ENCODE measurements at places on chromosomes 11 and 22.

DNA sequence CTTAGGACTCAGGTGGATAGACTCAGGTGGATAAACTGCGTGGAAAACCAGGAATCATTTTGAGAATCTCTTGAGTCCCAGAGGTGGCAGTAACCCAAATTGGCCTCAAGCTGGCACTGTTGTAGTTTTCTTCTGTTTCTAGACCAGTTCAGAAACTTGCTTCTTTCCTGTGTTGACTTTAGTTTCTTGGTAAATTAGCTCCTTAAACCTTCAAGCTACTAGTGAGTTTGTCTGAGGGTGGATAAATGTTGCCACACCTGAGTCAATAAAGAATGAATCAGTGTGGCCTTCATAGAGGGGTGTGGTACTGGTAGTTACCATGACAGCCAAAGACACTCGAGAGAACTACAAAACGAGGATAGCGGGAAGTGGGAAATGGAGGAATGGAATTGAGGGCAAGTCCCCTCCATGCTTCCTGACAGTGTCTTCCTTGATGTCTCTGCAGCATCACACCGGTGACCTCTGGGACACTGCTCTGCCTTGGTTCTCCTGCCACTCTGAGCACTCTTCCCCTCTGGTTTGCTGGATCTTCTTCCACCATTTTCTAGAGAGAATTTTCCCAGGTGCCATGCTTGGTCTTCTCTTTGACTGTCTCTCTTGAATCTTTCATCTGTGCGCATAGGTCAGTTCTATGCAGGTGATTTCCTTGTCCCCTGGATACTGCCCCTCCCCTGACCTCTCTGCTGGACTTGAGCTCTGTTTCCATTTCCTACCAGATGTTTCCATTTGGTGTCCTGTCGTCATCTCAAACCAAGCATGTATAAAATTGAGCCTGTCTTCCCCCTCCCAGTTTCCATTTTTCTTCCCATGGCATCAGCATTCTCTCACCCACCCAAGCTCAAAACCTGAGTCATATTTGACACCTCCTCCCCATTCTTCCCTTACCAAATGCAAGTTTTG, 7.2 kb downstream of the POLD4 start:
- peak; percentile 23 for DNase-seq

- peak; percentile 35 for DNase-seq
Observed at GRCh38 chr11:43735961-43736360, 55.4 kb downstream of the HSD17B12 start.

DNA sequence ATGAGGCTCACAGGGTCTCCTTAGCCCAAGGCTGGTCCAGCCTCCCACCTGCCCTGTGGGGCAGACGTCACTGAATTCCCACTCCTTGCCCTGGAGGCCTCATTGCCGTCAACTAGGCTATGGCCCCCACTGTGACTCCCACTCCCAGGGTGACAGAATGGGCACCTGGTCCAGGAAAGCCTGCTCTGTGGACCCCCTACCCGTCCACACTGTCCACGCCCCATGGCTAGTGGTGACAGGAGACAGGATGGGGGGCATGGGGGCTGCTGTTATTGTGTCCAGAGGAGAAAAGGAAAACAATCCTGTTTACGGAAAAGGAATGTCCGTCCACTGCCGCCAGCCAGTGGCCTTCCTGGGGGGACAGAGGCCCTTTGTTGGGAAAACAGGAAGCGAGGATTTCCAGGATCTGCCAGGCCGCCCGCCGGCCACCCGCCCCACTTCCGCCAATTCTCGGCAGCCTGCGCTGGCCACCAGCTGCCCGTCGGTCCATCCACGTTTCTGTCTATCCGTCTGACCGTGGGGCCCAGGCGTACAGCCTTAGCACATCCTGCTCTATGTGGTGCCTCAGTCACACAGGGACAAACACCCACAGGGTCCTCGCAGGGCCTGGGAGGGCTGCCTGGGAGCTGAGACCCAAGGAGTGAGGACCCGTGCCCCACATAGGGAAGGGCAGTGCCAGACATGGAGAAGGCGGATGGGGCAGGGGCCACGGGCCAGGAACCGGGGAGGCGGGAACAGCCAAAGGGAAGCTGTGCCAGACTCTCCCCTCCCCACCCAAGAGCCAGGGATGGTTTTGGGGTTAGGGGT, 19.5 kb downstream of the CRELD2 start:
- no peak for DNase-seq

DNA sequence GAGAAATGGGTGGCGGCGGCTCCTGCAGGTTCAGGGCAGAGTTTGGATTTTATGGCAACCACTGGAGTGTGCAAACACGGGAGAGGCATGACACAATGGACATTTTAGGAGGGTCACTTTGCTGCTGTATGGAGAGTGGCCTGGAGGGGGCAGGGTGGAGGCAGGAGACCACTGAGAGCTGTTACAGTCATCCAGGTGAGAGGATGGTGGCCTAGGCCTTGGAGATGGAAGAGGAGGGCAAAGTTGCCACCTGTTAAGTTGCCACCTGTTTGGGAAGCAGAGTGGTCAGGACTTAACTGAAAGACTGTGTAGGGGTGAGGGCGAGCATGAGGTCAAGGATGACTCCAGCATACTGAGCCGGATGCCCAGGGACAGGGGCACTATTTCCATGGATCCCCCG, 2.3 kb upstream of the RAD9A start:
- no peak for DNase-seq

DNA sequence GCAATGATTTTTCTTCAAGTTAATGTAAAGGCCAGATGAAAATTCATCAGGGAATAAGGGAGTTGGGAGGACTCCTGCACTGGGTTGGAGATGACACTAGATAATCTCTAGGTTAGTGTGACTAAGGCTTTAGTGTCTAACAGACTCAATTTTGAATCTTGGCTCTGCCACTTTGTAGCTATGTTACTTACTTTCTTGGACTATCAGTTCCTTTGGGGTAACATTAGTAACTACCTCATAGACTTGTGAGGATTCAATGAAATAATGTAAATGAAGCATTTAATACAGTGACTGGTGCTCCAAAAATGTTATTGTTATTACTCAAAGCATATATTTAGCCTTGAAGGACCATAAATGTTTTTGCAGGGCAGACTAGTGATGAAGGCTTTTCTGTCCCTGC, 9.6 kb upstream of the CCDC89 start:
- no peak for DNase-seq

DNA sequence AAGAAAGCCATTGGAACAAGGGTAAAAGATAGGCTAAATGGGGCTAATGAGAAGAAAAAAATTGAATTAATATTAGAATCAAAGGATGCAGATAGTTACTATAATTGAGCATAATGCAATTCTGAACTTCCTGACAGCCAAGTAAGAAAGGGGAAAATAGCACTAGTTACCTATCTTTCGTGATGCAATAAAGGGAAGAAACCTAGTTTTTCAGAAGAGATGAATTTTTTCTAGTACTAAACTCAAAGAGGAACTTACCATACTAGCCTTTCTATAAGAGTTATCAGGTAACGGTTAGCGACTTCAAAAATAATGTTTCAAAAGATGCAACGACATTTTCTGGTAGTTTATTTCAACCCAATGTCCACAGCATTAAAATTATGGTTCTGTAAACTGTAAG, 8.8 kb upstream of the WT1 start:
- DNase-seq, result no peak

DNA sequence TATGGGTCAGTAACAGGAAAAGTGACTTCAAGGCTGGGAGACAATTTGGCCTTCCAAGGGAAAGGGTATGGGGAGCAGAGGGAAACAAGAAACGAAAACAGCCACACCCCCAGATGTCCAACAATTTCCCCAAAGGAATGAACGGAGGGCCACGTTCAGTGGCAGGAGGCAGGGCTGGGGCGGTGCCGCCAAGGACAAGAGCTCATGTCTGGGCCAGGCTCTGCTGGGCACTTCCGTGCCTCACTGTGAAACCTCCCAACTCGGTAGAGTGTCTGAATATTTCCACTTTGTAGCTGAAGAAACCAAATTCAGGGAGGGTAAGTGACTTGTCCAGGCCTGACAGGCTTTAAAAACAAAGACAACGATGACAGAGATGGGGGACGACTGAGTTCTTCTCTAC, 11.9 kb downstream of the IFT27 start:
- no peak for DNase-seq

GRCh38 chr11:120334894-120335462, 1.2 kb upstream of the ARHGEF12 start:
- DNase-seq, result no peak

GRCh38 chr11:16881766-16882165, 132.4 kb downstream of the PLEKHA7 start:
- DNase-seq, result no peak

GRCh38 chr11:126436209-126436755, 80.8 kb downstream of the ST3GAL4 start:
- no peak for DNase-seq

DNA sequence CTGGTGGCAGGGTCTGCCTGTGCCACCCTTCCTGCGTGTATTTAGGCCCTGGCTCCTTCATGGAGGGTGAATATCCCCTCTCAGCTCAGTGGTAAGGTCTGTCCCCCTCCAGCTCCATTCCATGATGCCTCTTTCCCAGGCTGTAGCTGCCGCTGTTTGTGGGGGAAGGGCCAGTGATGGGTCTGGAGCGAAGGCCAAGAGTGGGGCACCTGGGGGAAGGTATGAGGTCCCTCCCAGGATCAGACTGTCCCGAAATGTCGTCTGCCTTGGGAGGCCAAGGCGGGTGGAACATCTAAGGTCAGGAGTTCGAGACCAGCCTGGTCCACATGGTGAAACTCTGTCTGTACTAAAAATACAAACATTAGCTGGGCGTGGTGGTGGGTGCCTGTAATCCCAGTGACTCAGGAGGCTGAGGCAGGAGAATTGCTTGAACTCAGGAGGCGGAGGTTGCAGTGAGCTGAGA, 1.1 kb downstream of the CD151 start:
- no peak for DNase-seq

GRCh38 chr11:17580271-17580670, 33.2 kb downstream of the OTOG start:
- DNase-seq, result no peak

DNA sequence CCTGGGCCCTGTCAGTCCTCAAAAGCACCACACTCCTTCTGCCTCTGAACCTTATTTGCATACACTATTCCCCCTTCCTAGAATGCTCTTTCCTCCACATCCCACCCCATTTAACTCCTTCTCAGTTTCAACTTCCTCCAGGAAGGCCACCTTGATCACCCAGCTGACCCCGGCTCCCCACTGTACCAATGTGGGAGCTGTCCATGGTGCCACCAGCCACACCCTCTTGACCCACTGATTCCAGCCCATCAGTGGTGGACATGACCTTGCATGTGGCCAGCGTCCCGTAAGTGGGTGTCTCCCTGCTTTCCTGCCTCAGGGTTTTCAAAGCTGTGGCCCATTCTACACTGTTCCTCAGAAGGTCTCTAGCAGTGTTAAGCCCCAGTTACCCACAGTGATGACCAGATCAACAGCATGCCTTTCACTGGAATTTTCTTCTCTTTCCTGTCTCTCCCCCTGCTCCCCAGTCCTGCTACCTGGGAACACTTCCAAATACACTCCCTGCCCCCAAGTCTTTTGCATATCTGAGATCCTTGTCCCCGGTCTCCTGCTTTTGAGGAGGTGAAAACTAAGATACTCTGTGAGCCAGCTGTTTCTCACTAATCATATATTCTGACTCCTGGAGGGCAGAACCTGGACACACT, 346.6 kb downstream of the MN1 start:
- DNase-seq, result no peak

GRCh38 chr11:77908835-77909234, 85.6 kb downstream of the INTS4 start:
- no peak for DNase-seq

GRCh38 chr11:17386331-17387084, 2.0 kb downstream of the KCNJ11 start:
- DNase-seq, result no peak

- DNase-seq, result no peak
Observed at GRCh38 chr11:15278128-15278527, 163.4 kb downstream of the INSC start.

GRCh38 chr11:57485217-57485990, 25.1 kb downstream of the RTN4RL2 start:
- no peak for DNase-seq

- DNase-seq, result no peak
Observed at GRCh38 chr22:21991304-21991596, 8.7 kb upstream of the TOP3B start.

DNA sequence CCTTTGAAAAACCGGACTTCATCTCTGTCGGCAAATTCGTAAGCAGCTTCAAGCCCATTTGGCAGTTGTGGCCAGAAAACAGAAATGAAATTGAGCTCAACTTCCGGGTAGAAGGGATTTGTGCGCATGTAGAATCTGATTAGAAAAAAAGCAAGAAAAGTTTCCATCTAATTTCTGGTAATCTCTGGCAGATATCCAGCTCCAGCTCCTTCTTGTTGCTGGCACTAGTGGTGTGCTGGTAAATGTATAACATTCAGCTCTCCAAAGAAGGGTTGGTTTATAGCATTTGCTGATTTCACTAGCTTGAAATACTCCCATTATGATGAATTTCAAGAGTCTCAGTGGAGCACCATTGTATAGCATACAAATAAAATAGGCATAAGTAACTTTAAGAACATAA, 5.4 kb downstream of the MMP1 start:
- no peak for DNase-seq

DNA sequence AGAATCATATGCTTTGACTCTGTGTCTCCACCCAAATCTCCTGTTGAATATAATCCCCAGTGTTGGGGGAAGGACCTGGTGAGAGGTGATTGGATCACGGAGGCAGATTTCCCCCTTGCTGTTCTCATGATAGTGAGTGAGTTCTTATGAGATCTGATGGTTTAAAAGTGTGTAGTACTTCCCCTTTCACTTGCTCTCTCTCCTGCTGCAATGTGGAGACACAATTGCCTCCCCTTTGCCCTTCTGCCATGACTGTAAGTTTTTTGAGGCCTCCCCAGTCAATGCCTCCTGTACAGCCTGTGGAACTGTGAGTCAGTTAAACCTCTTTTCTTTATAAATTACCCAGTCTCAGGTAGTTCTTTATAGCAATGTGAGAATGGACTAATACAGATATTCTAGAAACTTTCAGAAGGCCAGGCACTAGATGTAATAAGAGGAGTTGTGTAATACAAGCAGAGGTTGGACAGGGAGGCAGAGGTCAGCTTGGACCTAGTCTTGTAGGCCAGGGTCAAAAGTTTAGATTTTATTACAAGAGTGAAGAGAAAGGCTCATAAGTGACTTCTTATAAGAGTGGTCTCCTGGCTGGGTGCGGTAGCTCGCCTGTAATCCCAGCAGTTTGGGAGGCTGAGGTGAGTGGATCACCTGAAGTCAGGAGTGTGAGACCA, 9.3 kb upstream of the SERPING1 start:
- DNase-seq, result no peak

GRCh38 chr11:58919561-58919960, 19.7 kb upstream of the GLYATL1 start:
- peak; percentile 33 for DNase-seq

- no peak for DNase-seq
Observed at GRCh38 chr22:35547987-35548721, 7.5 kb downstream of the RASD2 start.

- no peak for DNase-seq
Observed at GRCh38 chr22:44109416-44109815, 71.3 kb upstream of the PARVG start.

GRCh38 chr11:60240662-60241061, 2.3 kb downstream of the MS4A4E start:
- no peak for DNase-seq

- no peak for DNase-seq
Observed at GRCh38 chr11:134228625-134229024, 4.2 kb downstream of the VPS26B start.

GRCh38 chr11:101870510-101870909, 44.3 kb upstream of the CEP126 start:
- peak; percentile 99 for DNase-seq
